ENCODE measurements at places on chromosomes 11 and 22.

GRCh38 chr11:33290319-33290718 is 33.1 kb downstream of the HIPK3 start:
- DNase-seq = no peak

GRCh38 chr22:28328756-28329155 is 350.9 kb downstream of the TTC28 start:
- no peak for DNase-seq

DNA sequence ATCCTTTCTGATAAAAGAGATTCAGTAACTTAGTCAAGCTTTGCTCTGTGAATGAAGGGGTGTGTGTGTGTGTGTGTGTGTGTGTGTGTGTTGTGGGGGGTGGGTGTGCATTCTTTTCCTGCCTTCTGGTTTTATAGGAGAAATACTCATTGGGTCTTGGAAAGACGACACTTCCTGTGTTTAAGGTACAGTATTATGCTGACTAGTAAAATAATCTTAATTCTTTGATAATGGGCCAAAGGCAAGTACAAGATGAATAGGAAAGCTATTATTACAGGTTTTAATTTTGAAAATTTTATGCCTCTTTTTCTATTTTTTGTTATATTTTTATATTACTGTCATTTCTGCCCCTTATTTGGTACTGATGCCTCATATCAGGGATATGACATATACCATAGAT is 26.1 kb downstream of the HSD17B12 start:
- no peak for DNase-seq

DNA sequence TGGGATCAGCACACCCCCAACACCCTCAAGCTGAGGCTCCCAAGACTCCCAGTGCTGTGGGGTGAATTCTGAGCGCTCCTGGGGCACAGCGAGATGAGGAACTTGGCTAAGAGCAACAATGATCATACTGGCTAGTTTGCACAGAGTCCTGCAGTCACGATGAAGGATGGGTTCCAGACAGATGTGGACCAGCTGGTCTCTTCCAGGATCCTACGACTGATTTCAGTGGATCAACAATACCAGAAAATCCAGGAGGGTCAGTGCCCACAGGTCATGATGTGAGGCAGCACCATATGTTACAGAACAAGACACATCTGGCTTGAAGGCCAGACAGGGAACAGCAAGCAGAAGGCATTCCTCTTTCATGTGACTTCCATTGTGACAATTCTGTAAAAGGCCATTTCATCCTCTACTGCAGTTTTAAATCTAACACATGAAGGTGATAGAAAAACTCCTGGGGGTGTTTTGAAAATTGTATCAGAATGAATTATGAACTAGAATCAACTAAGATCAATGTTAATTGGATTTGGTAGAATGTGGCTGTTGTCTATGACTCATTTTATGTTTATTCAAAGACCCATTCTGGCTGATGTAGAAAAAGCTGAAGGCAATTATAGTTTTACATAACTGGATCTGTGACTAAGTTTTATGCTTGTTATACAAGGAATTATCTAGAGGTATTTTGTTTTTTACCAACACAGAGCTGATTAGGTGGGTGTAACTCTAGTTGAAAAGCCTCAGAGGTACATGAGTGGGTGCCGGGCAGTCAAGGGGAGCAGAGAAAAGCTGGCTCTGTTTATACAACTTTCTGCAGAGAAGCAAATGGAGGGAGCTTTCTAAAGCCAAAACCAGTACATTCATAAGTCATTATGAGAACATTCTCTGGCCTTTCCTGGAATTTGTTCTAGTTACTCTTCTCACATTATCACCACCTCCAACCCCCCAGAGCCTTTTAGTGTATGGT is 29.1 kb downstream of the OR52K1 start:
- no peak for DNase-seq

- no peak for DNase-seq
Measured at GRCh38 chr11:20596205-20597153, 2.9 kb upstream of the SLC6A5 start.

DNA sequence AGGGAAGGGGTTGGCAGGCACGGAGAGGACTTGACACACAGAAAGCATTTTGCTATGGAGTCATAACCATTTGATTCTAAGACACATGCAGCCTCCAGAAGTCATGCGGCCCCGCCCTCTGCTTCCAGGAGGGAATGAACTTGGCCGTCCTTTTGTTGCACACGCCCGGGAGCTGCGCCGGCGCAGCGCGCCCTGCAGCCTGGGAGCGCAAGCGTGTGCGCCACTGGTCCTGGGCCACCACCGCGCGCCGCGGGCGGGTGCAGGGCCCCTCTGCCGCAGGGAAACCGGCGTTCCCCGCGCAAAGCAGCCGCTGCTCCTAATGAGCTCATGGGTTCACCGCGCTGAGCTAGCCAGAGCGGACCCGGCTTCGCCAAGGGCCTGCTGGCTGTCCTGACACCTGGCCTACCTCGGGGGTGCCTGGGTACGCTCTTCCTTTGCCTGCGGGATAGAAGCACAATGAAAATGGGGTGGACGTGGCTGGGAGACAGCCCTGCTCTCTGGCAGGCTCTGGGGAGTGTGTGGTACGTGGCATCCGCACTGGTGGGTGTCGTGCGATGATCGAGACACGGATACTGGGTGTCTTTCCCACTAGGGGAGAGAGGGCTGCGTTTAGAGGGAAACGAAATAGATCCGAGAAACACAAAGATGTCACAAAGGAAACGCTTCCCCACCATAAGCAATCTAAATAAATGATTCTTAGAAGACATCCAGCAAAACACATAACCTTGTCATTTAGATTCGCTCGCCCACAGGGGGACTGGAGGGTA is 669 bp downstream of the MICAL3 start:
- DNase-seq = peak; percentile 26

DNA sequence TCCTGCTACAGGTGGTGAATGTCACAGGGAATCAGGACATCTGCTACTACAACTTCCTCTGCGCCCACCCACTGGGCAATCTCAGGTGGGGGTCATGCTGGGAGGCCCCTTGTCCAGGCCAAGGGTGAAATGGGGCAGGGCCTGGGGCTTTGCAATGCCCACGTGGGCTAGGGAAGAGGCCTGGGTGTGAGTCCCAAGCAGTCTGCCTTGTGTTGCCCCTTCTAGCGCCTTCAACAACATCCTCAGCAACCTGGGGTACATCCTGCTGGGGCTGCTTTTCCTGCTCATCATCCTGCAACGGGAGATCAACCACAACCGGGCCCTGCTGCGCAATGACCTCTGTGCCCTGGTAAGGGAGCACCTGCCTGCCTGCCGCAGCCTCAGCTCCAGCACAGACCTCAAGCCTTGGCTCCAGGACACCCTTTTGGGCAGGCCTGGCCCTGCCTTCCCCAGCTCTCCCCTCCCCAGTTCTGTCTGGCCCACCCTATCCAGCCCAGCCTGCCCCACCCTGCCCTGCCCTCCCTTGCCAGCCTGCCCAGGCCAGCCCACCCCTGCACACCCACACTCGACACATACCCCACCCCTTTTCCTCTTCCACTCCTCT is 9.1 kb upstream of the TAGLN start:
- DNase-seq = no peak

DNA sequence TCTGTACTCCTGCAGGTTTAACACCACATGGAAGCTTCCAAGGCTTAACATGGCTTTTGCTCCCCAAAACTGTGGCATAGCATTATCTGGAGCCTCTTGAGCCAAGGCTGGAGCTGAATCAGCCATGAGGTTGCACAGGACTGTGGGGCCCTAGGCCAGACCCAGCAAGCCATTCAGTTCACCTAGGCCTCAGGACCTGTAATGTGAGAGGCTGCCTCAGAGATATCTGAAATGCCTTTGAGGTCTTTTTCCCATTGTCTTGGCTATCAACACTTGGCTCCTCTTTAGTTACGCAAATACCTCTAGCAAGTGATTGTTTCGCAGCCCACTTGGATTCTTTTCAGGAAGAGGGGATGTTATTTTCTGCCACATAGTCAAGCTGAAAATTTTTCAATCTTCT is 72.0 kb downstream of the VPREB1 start:
- no peak for DNase-seq

- no peak for DNase-seq
Measured at GRCh38 chr11:66848671-66849500, 5.6 kb downstream of the RCE1 start.

GRCh38 chr11:78228467-78228866 is 39.7 kb downstream of the USP35 start:
- DNase-seq = peak; percentile 80

- DNase-seq = peak; percentile 66
Measured at GRCh38 chr11:22920939-22921565, 60.8 kb upstream of the CCDC179 start.

- DNase-seq = no peak
Measured at GRCh38 chr11:119365071-119365591, 16.4 kb downstream of the USP2 start.

- peak; percentile 92 for DNase-seq
Measured at GRCh38 chr22:39117585-39118191, 20.6 kb downstream of the APOBEC3H start.

DNA sequence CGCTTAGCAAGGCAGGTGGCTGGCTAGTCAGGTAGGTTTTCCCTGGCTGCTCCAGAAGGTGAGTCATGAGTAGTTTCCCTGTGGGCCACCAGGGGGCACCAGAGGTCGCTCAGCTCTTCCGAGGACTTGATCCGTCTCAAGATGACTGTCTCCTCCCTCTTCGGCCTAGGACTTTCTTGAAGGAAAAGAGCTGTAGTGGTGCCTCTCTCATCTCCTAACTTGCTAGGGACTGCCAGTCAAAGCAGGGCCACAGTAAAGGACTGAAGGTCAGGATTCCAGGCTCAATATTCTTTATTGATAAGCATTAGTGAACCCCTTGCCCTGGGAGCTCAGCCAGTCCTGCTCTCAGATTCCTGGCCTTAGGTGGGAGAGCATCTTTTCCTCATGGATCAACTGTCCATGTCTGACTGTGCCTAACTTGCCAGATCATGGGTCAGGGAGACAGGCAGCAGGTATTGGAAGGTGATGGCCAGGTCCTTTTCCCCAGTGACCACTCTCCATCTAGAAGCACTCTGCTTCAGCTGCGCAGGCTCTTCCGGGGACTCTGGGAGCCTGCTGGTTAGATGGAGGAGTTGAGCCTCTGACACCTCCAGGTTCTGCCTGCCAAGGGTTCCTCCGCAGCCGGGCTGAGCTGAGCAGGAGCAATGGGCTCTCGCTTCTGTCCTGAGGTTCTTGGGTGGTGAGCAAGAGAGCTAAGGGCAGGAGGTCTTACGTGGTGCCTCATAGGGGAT is 1.9 kb downstream of the POLD4 start:
- DNase-seq = peak; percentile 90

- peak; percentile 52 for DNase-seq
Measured at GRCh38 chr11:83827940-83828554, 541.9 kb upstream of the CCDC90B start.

- peak; percentile 96 for DNase-seq
Measured at GRCh38 chr11:45930031-45930794, 7.8 kb downstream of the LARGE2 start.

DNA sequence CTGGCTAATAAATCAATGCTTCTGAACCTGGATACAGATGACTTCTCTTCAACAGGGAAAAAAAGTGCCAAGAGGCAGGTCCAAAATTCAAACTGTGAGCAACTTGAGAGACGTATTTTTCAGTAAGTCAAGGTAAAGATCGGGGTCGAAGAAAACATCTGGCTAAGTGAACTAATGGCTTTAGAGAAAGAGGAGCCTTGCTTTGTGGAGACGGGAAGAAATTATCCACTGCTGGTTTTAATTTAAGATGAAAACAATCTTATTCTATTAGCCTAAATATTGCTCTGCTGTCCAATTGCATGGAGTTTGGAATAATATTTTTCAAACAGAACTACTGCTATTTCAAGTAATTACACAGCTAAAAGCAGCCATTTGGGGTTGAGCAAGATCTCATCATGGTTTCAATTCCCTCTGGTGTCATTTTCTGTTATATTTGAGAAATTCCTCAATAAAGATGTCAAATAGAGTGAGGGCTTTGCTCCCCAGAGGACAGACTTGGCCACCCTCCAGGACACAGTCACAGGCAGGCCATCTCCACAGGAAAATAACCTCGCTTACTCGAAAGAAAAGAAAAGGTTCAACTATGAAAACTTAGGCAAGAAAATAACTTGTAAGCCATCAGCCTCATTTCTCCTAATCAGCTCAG is 29.8 kb downstream of the SCUBE1 start:
- no peak for DNase-seq

DNA sequence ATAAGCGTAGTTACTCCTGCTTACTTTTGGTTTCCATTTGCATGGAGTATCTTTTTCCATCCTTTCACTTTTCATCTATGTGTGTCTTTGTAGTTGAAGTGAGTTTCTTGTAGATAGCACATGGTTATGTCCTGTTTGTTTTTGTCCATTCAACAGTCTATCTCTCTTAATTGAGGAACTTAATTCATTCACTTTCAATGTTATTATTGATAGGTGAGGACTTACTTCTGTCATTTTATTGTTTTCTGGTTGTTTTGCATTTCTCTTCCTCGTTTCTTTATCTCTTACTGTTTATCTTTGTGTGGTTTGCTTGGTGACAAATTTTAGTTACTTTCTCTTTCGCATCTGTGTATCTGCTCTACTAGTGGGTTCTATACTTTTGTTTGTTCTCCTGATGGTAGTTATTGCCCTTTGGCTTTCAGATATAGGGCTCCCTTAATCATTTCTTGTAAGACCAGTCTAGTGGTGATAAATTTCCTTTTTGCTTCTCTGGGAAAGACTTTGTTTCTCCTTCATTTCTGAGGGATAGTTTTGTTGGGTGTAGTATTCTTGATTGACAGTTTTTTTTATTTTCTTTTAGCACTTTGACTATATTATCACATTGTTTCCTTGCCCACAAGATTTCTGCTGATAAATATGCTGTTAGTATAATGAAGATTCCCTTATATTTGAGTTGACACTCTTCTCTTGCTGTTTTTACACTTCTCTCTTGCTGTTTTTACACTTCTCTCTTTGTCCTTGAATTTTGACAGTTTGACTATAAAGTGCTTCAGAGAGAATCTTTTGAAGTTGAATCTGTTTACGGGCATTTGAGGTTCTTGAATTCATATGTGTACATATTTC is 9.0 kb upstream of the RAG1 start:
- peak; percentile 10 for DNase-seq

DNA sequence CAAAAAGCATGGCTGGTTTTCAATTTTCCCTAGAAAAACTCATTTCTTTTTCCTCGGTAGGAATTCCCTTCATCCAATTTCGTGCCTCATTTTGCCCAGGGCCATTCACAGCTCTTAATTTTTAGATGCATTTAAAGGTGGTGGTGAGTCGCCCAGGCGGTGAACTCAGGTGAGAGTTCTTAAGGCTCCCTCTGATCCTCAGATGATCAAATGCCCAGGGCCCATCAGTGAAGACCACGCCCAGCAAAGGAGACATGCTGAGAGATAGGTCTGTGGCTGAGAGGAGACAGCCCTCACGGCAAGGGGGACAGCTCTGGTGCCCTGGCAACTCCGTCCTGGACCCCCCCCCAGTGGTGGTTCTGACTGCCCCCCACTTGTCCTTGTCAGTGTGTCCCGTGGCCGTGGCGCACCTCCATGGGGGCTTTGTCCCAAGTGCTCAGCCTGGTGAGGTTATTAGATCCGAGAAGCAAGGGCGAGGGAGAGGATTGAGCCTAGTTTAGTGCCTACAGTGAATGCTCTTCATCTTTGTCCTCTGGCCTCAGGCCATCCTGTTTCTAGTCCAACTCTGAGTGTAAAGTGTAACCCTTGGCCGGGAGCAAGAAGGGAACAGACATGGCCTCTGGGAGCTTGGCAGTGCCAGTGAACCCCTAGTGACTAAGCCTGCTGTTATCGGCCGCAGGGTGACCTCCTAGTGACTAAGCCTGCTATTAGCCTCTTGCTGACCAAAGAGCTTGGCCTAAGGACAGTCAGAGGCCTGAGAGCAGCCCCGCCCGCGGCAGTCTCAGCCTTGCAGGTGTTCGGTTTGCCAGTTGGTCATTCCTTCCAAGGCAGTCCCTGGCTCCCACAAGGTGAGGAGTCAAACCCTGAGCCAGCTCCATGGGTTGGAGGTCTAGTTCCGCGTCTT is 83.5 kb downstream of the CTTN start:
- DNase-seq = no peak

GRCh38 chr11:129946256-129946655 is 50.9 kb upstream of the NFRKB start:
- DNase-seq = no peak

Data from GM12865 (cell line).